ENCODE measurements at places on chromosomes 13 and 19.

- no peak overlapping the region for H3K4me3 ChIP-seq
- no peaks in the 10 kb centered on the region for H3K4me1 ChIP-seq
- H3K27me3 ChIP-seq: peaks cover 18% of the 10 kb centered on the region
- H3K36me3 ChIP-seq: peaks cover 13% of the 10 kb centered on the region
- no peak overlapping the region for H3K27ac ChIP-seq
Measured at GRCh38 chr13:113040597-113041292, 64.8 kb upstream of the F7 start.

- peaks cover 31% of the 10 kb centered on the region for H3K4me1 ChIP-seq
- H3K27ac ChIP-seq: no peak overlapping the region
- H3K27me3 ChIP-seq: no peaks in the 10 kb centered on the region
- H3K36me3 ChIP-seq: peaks cover 29% of the 10 kb centered on the region
Measured at GRCh38 chr19:13781547-13781946, 7.3 kb downstream of the C19orf53 start.

- no peak overlapping the region for H3K4me3 ChIP-seq
- H3K27me3 ChIP-seq: no peaks in the 10 kb centered on the region
- H3K36me3 ChIP-seq: no peaks in the 10 kb centered on the region
- no peaks in the 10 kb centered on the region for H3K4me1 ChIP-seq
Measured at GRCh38 chr19:5211217-5211822, 129.3 kb downstream of the PTPRS start.

DNA sequence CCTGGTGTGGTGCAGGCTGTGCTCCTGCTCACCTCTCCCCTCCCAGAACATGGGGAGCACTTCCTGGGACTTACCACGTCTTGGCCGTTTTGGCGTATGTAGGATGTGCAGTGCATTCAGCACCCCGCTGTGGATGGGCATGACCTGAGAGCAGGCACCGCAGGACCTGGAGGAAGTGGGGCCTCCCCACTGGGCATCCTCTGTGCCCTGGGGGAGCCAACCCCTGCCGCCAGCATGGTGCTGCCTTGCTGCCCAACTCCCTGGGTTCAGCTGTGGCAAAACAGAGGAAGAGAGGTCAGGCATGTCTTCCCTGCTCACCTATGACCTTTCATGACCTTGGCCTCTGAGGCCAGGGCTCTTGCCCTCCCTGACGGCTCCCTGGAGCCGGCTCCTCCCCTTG is 103.5 kb downstream of the RAB20 start:
- H3K4me3 ChIP-seq: no peak overlapping the region
- H3K27ac ChIP-seq: no peak overlapping the region
- H3K4me1 ChIP-seq: peaks cover 8% of the 10 kb centered on the region
- H3K36me3 ChIP-seq: peaks cover 41% of the 10 kb centered on the region

DNA sequence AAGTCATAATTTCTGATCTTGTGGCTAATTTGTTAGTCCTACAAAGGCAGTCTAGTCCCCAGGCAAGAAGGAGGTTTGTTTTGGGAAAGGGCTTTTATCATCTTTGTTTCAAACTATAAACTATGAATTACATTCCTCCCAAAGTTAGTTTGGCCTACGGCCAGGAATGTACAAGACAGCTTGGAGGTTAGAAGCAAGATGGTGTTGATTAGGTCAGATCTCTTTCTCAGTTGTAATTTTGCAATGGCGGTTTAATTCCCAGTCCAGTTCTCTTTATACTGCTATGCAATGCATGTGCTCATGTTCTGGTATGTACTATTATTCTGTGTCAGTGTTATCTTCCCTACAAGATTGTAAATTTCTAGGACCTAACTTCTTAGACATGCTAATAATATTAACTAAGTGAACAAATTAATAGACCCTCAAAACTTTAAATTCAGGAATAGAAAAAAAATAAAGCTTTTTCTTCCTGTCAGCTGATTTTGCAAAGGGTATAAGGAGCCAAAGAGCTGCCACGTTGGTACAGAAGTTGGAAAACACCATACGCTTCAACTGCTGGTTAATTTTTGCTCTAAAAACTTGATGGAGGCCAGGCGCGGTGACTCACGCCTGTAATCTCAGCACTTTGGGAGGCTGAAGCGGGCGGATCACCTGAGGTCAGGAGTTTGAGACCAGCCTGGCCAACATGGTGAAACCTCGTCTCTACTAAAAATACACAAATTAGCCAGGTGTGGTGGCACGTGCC is 1.3 kb upstream of the DNAJC15 start:
- peaks cover 3% of the 10 kb centered on the region for H3K27me3 ChIP-seq
- H3K36me3 ChIP-seq: peaks cover 18% of the 10 kb centered on the region
- no peak for DNase-seq
- no peak overlapping the region for H3K4me3 ChIP-seq
- H3K27ac ChIP-seq: no peak overlapping the region

- H3K4me3 ChIP-seq: peak overlapping the region; percentile 85
- no peaks in the 10 kb centered on the region for H3K36me3 ChIP-seq
- H3K4me1 ChIP-seq: peaks cover 29% of the 10 kb centered on the region
Measured at GRCh38 chr19:12778017-12778904, 2.9 kb upstream of the HOOK2 start.

- H3K4me3 ChIP-seq: no peak overlapping the region
- no peak for DNase-seq
- peak overlapping the region; percentile 88 for H3K27ac ChIP-seq
- peaks cover 6% of the 10 kb centered on the region for H3K27me3 ChIP-seq
Measured at GRCh38 chr19:57788114-57788692, 18.7 kb downstream of the ZNF586 start.

DNA sequence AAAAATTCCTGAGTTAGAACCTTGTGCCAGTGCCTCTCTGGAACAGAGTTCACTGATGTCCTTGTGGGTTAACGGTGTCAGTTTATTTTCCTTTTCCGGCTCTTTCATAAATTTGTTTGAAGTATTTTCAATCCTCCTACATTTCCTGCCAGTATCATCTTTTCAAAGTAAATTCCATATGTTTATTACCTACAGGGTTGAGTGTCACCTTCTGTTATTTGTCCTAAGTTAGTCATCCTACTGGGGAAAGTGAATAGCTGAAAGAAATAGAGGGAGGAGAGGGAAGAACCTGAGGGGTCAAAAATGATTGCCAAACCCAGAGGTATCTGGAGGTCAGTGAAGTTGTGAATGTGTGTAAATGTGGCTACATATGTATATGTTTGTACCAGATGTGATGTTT is 181.2 kb downstream of the DNAJC15 start:
- H3K36me3 ChIP-seq: peaks cover 4% of the 10 kb centered on the region
- DNase-seq: no peak
- no peak overlapping the region for H3K4me3 ChIP-seq
- H3K27ac ChIP-seq: no peak overlapping the region
- peaks cover 7% of the 10 kb centered on the region for H3K27me3 ChIP-seq

GRCh38 chr19:17881701-17882100 is 10.0 kb downstream of the SLC5A5 start:
- no peak overlapping the region for H3K4me3 ChIP-seq
- no peaks in the 10 kb centered on the region for H3K36me3 ChIP-seq
- no peak for DNase-seq
- H3K4me1 ChIP-seq: no peaks in the 10 kb centered on the region
- no peak overlapping the region for H3K27ac ChIP-seq

- peak; percentile 56 for DNase-seq
- peaks cover 15% of the 10 kb centered on the region for H3K4me1 ChIP-seq
- no peak overlapping the region for H3K27ac ChIP-seq
- H3K36me3 ChIP-seq: no peaks in the 10 kb centered on the region
- H3K27me3 ChIP-seq: peaks cover 9% of the 10 kb centered on the region
- H3K4me3 ChIP-seq: no peak overlapping the region
Measured at GRCh38 chr19:13195678-13196077, 45.5 kb downstream of the IER2 start.

DNA sequence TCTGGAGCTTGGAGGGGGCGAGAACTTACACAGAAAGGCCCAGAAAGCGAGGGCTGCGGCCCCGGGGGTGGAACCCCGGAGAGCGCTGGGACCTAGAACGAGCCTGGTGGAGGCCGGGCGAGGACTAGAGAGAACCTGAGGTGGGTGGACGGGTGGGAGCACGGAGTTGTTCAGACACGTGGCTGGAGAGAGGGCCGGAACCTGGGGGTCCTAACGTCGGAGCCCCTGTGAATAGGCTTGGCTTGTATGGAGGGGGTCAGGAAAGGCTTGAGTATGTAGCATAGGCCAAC is 383 bp downstream of the ZNF581 start:
- peaks cover 63% of the 10 kb centered on the region for H3K4me1 ChIP-seq
- H3K27ac ChIP-seq: peak overlapping the region; percentile 79
- H3K27me3 ChIP-seq: no peaks in the 10 kb centered on the region
- peaks cover 16% of the 10 kb centered on the region for H3K36me3 ChIP-seq

GRCh38 chr13:25973085-25973484 is 78.7 kb downstream of the SHISA2 start:
- H3K27me3 ChIP-seq: peaks cover 3% of the 10 kb centered on the region
- H3K27ac ChIP-seq: peak overlapping the region; percentile 98
- H3K36me3 ChIP-seq: no peaks in the 10 kb centered on the region
- H3K4me1 ChIP-seq: peaks cover 90% of the 10 kb centered on the region

DNA sequence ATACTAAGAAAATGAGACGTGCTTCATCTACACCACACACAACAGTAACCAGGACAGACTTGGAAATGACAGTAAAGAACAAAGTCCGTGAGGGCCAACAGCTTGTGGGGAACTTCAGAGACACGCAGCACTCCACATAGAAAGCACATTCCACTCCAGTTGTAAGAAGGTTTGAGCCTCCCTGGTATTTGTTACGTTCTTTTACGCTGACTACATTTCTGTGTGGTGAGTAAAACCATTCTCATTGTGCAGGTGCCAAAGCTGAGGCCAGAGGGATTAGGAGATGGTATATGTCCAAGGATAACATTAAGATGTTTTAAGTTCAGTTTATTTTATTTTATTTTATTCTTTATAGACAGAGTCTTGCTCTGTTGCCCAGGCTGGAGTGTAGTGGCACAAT is 1189.9 kb downstream of the UQCRFS1 start:
- H3K27me3 ChIP-seq: peaks cover 6% of the 10 kb centered on the region
- H3K27ac ChIP-seq: no peak overlapping the region
- no peak for DNase-seq
- no peaks in the 10 kb centered on the region for H3K36me3 ChIP-seq
- H3K4me1 ChIP-seq: peaks cover 13% of the 10 kb centered on the region

DNA sequence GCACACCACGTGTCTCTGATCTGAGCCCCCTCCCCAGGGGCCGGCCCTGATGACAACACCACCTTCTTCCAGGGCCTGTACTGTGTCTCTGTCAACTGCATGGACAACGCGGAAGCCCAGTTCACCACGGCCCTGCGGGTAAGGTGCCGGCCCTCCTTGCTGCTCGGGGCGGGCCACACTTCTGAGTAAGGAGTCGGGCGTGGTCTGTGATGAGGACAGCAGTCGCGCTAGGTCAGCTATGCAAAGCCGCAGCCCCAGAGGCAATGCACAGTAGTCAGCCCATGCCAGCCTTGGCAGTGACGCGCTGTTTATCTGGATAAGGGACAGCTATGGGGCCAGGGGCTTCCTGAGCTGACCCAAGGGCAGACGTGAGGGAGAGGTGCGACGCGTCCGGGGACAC is 24.6 kb downstream of the MAU2 start:
- no peaks in the 10 kb centered on the region for H3K27me3 ChIP-seq
- no peaks in the 10 kb centered on the region for H3K4me1 ChIP-seq
- peaks cover 33% of the 10 kb centered on the region for H3K36me3 ChIP-seq
- no peak for DNase-seq

DNA sequence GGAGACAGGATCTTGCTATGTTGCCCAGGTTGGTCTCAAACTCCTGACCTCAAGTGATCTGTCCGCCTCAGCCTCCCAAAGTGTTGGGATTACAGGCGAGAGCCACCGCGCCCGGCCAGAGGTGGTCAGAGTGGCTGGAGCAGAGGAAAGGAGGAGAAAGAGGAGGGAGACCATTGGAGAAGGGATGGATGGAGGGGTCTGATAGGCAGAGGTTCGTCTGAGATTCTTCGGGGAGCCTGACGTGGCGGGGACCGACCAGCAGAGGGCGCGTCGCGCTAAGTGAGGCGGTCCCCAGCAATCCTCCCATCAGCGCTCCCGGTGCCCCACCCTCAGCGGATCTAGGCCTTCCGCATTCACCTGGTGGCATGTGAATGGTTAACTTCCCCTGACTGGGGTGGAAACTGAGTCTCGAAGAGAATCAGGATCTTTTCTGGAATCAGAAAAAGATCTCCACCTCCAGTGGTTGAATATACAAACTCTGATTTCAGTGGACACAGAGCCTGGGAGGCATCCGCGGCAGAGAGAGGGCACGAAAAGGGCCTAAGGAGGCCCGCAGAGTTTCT is 8.8 kb downstream of the GTPBP3 start:
- H3K4me1 ChIP-seq: peaks cover 49% of the 10 kb centered on the region
- H3K27ac ChIP-seq: no peak overlapping the region
- peak; percentile 89 for DNase-seq
- H3K27me3 ChIP-seq: peaks cover 3% of the 10 kb centered on the region
- H3K4me3 ChIP-seq: no peak overlapping the region

DNA sequence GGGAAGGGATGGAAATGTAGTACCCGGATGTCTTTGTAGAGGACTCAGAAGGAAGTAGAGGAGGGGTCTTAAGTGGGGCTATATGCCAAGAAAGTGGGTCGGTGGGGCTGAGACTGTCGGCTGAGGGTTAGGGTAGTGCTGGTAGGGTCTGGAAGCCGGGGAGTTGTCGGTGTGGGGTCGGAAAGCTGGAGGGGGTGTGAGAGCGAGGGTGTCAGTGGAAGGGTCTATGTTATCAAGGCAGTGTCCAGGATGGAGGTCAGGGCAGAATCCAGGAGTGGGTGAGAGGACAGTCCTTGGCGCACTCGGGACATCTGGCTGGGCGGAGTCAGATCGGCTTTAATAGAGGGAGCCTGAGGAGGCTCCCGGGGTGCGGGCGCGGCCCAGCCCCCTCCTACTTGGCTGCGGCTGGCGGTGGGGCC is 1.7 kb downstream of the HSPB6 start:
- H3K4me3 ChIP-seq: peak overlapping the region; percentile 60
- peaks cover 11% of the 10 kb centered on the region for H3K36me3 ChIP-seq
- H3K4me1 ChIP-seq: peaks cover 36% of the 10 kb centered on the region
- H3K27ac ChIP-seq: peak overlapping the region; percentile 78
- DNase-seq: no peak

DNA sequence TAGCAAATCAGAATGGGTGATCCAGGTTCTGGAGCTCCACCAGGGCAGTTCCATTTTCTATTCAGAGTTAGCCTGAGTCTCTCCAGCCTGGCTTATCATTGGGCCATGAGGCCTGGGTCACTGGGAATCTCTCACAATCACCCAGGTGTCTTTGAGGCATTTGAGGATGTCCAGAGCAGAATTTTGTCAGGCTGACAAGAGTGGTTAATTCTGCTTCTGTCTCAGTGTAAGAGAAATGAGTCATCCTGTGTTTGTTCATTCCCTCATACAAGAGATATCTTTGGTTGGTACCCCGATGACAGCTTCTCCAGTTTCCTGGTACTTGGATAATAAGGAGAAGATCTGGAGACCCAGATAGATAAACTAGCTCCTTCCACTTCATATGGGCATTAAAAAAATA is 10.4 kb downstream of the ZNF93 start:
- H3K36me3 ChIP-seq: peaks cover 100% of the 10 kb centered on the region
- no peaks in the 10 kb centered on the region for H3K4me1 ChIP-seq
- H3K27me3 ChIP-seq: no peaks in the 10 kb centered on the region
- H3K27ac ChIP-seq: no peak overlapping the region
